ENCODE measurements at places on chromosomes 12 and 14. TPM values are rescaled to one million over a fixed set of nuclear protein-coding genes. Genes with fewer than 3 reads are reported as not detected.

DNA sequence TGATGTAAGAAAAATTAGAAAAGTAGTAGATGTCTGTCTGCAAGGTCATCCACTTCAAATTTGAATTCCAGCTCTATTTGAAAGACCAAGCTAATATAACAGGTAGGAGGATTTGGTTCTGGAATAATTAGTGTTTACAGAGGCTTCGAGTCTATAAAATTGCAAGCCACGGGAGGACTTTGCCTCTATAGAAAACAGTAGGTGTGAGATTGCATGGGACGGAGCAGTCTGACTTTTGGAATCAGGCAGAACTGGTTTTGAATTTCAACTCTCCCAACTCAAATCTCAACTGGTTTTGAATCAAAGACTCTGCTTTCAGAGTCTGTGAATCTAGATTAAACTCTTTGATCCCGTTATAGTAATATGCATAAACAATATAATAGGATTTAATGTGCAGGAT, 82.4 kb downstream of the PIK3C2G start:
- DNase-seq = no peak

- no peak for DNase-seq
These were observed 77.7 kb downstream of the MAP3K9 start for GRCh38 chr14:70731447-70732239.

NIN gene
- 104 TPM for total RNA-seq

DNA sequence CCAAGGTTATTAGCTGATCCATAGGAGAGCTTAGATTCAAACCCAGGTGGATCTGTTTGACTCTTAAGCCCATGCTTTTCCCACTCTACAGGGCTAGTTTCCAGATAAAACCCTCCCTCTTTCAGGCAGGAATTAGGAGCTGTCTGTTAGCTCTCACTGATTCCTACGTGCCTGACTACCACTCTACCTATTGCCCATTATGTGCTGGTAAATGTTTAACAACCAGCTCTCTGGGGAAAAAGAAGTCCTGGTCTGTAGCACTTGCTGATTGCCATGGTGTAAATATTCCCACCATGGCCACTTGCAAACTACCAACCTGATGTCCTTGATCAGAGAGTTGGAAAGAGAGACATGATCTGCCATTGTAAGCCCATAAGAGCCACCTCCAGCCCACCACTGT, 65.5 kb upstream of the BDKRB2 start:
- DNase-seq = no peak

DNA sequence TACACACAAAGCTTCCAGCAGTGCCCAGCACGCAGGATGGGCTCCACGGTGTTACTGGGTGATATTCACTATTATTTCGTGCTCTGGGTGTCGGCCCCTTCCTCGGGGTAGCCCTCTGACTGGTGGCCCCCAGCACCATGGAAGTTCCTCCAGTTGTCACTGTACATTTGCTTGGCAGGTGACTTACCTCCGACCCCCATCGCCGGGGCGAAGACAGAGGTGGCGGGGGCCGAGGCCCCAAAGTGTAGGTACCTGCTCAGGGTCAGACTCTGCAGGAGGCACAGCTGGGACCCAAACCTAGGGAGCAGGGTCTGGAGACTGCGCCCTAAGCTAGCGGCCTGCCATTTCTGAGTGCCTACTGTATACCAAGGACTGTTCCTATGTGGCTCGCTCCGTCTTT, 98.9 kb downstream of the RFLNA start:
- no peak for DNase-seq

GRCh38 chr14:77714926-77715325, 7.0 kb downstream of the SLIRP start:
- DNase-seq = no peak

ERG28 gene
- total RNA-seq = 16.2 TPM

DNA sequence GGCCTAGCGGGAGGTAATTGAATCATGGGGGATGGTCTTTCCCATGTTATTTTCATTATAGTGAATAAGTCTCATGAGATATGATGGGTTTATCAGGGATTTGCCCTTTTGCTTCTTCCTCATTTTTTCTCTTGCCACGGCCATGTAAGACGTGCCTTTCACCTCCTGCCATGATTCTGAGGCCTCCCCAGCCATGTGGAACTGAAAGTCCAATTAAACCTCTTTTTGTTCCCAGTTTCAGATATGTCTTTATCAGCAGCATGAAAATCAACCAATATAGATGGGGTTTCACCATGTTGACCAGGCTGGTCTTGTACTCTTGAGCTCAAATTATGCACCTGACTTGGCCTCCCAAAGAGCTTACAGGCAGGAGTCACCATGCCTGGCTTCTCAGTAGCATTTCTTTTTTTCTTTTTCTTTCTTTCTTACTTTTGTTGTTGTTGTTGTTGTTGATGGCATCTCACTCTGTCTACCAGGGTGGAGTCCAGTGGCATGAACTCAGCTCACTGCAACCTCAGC, 33.2 kb downstream of the TSPAN19 start:
- DNase-seq = no peak

GRCh38 chr14:21252149-21252548, 17.1 kb downstream of the HNRNPC start:
- DNase-seq = no peak

LGMN gene
- total RNA-seq = 36.9 TPM

DNA sequence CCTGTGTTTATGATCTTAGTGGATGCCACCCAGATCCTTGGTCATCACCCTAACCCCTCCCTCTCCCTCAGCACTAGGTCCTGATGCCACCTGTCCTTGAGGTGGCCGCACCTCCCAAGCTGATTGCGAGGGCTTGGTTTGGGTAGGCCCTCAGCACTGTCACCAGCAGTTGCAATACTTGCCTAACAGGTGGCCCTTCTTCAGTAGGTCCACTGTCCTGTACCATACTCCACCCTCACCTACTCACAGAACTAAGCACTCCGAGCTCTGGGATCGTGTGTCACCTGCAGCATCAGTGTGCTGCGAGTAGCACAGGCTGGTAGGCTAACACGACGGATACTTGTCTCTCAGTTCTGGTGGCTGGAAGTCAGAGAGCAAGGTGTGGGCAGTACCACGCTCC, 14.0 kb upstream of the SERPINA12 start:
- no peak for DNase-seq

- DNase-seq = no peak
These were observed 128.0 kb downstream of the BCAT1 start for GRCh38 chr12:24820872-24821271.

DNA sequence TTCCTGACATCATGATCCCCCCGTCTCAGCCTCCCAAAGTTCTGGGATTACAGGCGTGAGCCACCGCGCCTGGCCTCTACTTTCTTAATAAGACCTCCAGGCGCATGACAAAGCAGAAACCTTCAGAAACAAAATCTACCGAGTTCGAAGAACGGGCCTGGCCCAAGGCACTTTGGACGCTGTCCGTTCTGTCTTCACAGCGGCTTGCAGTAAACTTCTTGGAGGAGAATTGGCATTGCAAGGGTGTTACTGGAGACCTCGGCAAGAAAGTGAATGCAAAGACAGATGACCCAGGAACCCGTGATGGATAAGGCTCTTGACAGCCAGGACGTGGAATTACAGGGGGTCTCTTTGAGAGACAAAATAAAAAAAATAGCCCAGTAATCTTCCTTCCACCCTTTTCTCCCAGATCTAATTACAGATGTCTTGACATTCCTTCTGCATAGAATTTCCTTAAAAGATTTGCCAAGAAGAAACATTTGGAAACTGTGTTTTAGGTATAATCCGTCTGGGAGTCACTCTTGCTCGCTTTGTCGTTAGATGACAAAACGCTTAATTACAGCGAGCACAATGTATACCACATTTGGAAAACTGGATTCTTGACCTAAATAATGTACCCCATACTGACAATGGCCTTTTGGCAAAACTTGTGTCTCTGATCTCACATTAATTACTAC, 83.2 kb upstream of the TBX3 start:
- DNase-seq = no peak

- no peak for DNase-seq
These were observed 55.8 kb downstream of the TBX3 start for GRCh38 chr12:114628199-114628598.

DNA sequence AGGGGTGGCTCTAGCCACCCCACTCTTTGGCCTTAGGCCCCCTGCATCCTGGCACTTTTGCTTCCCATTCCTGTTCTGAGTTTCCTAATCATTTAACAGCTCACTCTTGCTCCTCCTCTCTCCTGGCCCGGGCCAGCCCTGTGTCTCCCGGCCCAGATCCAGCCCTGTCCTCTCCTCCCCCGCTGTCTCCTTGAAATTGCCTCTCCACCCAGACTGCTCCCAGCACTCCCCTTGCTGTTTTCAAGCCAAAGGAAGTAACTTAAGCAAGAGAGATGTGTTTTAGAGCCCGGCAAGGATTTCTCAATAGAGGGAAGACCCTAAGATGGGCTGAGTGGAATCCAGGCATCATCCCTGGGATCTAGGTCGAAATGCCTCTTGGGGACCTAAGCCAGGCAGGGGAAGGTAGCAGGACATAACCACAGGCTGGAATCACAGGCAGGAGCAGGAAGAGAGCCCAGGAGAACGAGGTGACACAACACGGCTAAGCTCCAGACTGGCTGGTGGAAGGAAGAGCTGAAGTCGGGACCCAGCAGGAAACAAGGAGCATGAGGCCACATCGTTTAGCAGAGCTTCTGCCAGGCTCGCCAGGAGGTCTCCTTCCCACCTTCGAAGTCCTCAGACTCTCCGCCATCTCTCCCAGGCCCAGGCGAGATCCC, 2.0 kb upstream of the LRP1-AS start:
- DNase-seq = no peak

DNA sequence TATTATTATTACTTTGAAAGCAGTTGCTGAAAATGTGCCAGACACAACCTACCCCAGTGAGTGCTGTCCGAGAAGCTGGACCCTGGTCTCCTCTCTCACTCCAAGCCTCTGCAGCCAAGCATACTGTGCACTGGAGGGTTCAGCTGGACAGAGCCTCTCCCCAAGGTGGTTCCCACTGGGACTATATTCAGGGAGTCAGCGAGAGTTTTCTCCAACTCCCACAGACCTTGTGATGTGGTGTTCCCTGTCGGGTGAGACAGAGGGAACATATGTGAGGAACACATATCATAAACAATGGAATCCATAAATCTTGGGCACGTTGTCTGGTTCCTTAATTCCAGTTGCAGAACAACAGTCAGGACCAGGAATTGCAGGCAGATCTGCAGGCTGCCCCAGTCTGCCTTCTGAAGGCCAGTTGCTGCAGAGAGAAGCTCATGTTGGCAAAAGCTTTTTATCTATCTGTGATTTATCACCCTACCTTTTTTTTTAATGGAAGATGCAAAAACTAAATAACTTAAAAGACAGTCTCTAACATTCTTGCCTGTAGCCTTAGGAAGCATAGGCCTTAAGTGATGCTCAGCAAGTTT, 619.8 kb upstream of the TBX3 start:
- DNase-seq = no peak

- no peak for DNase-seq
These were observed 3.6 kb downstream of the TTC5 start for GRCh38 chr14:20302042-20302755.

DNA sequence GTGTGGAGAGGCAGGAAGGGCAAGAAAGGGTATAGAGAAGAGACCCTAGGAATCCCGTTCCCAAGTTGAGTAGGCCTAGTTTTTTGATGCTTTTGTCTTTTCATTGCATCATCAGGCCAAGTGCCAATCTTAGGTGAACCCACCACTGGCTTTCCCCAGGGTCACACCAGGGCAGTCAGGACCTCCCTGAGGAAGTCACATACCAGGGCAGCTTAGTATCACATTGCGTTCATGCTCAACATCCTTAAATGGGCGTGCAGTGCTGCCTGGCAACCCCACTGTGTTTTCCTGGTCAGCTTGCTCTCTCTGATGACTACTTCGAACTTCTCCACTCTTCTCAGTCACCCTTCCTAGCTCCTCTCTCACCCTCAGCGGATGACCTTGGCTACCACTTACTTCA, 9.0 kb downstream of the ASIC1 start:
- DNase-seq = no peak

- no peak for DNase-seq
These were observed 120.1 kb downstream of the TTC7B start for GRCh38 chr14:90695997-90696660.

GRCh38 chr12:92544322-92544721, 158.5 kb upstream of the PLEKHG7 start:
- no peak for DNase-seq

RD3L gene
- not detected for total RNA-seq

TCL1B gene
- not detected for total RNA-seq

MYF5 gene
- total RNA-seq = not detected

DCN gene
- not detected for total RNA-seq

- DNase-seq = no peak
These were observed 58.7 kb upstream of the PRMT8 start for GRCh38 chr12:3432176-3432742.
